ENCODE measurements at places on chromosomes 1 and 21.
A peak's percentile ranks its signal among the peaks of the same experiment; 100 is the strongest.

DNA sequence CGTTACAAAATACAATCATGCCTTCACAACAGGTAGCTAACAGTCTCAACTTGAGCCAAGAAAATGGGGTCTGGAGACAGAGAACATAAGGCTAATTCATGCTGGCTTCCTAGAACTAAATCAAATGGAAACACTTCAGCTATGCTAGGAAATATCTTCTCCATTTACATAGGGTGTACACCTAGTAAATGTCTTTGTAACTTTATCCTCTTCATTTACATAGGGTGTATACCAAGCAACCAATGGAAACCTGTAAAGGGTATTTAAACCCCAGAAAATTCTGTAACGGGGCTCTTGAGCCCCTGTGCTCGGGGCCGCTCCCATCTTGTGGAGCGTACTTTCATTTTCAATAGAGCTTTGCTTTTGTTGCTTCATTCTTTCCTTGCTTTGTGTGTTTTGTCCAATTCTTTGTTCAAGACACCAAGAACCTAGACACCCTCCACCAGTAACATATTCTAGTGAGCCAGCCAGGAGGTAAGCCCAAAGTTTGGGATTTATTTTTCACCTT is 19.5 kb upstream of the CYP4X1 start:
- DNase-seq, result no peak

GRCh38 chr1:23796466-23797271 is 3.9 kb downstream of the GALE start:
- DNase-seq, result no peak

- DNase-seq, result peak; percentile 8
These were observed 1573.0 kb upstream of the PRMT6 start for GRCh38 chr1:105483436-105483835.

DNA sequence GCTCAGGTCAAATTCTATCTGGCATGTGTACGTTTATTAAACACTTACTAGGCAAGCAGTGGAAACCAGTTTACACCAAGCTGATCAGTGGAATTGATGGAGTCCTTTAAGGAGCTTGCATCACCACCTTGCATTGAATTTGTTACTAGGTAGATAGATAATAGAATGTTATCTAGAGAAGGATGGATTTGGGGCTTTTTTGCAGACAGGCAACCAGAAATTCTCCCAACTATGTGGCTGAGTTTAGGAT is 44.9 kb downstream of the HHAT start:
- DNase-seq, result no peak

DNA sequence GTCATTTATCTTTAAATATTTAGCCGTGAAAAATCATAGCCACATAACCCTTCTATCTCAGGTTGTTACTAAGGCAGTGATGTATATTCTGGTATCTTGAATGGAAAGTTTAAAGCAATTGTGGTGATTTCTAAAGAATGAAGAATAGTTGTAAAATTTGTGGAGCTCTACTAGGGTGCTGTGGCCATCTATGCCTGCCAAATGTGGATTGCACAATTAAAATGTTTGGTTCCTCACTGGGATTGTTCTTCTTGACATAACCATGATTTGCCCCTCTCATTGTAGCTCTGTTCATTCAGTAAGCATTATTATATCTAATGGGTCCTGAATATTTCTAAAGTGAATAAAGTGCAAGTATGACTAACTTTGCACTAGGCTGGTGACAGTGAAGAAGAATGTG is 50.1 kb downstream of the AK4 start:
- DNase-seq, result no peak

- peak; percentile 55 for DNase-seq
These were observed 345.9 kb downstream of the FAM72C start for GRCh38 chr1:143625886-143626285.

- no peak for DNase-seq
These were observed 35.3 kb downstream of the OPTC start for GRCh38 chr1:203528976-203529835.

DNA sequence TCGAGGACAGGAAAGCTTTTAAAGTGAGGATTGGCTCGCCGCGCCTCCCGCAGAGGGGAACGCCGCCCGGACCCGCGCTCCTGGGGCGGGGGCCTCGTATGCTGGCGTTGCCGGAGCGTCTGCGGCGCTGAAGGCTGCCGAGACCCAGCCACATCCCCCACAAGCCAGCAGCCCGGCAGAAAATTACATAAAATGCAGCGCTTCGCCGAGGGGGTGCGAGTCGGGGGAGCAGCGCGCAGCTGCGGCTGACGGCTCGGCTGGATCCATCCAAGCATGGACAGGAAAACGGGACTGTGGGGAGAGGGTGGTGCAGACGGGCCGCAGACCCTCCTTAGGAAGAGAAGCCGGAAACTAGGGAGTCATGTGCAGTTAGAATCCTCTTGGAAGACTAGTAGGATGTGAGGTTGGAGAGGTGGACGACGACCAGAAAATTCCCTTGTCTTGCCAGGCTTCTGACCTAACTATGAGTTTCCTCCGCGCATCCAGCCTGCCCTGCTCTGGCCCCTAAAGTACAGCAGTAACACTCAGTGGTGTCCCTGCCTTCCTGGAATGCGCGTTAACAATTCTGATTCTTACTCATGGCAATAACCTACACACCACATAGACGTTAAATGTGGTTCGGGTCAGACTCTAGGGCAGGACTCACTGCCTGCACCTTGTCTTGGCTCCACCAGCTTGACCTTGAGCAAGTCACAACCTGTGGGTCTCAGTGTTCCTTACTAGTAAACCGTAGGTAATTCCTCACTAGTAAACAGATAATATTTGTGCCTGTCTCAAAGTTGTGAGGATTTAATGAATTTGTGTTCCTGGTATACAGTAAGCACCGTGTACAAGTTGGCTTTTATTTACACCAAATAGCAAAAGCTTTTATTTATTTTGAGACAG is 953 bp upstream of the BRWD1 start:
- peak; percentile 33 for DNase-seq

- DNase-seq, result no peak
These were observed 178.9 kb upstream of the CAMK1G start for GRCh38 chr1:209404577-209404976.

DNA sequence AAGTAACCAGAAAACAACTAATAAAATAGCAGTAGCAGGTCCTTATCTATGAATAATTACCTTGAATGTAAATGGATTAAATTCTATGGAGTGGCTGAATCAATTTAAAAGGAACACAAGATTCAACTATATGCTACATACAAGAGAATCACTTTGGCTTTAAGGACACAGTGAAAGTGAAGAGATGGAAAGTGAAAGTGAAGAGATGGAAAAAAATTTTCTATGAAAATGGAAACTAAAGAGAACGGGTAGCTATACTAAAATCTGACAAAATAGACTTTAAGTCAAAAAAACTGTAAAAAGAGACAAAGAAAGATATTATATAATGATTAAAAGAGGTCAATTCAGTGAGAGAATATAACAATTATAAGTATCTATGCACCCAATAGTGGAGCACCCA is 54.7 kb downstream of the C1orf185 start:
- no peak for DNase-seq

DNA sequence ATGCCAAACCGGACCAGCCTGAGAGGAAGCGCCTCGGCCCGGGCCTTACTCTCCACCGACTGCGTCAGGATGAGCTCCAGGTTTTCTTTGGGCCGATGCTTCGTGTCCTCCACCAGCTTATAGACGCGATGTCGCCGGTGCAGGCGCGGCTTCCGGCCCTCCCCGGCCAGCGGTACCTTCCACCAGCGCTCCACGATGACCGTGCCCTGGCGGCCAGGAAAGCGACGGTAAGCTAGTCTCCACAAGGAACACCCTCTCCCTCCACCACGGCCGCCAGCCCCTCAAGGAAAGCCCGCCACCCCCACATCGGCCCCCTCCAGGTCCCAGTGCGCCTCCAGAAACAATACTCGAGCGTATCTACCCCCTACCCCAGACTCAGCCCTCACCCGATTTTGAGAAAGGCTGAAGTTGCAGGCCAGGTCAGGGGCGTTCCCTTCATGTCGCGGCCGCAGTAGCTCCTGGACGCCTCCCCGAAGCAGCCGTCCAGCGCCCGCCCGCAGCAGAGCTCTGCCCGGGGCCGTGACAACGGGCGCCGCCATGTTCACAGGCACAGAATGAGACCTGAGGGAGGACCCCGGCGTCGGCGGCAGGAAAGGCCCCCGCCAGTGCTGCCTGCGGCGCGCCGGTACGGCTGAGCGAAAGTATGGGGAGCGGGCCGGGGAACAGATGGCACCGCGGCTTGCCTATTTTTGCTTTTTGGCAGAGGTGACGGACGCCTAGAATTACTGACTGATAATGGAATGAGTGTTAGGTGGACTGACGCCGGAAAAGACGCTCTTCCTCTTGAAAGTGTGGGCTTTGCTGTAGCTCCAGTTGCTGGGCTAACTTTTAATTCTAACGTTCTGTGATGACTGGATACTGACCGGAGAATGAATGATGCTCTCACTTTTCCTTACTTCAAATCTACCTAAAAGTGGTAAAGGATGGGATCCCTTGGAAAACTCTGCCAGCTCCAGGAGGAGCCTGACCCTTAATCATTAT is at the start of gene MRPL9:
TSS of gene MRPL9 (minus strand) at position 556 of the 981 bp plus-strand sequence. CDS start at position 539, 17 bp downstream.
- DNase-seq, result peak; percentile 84

DNA sequence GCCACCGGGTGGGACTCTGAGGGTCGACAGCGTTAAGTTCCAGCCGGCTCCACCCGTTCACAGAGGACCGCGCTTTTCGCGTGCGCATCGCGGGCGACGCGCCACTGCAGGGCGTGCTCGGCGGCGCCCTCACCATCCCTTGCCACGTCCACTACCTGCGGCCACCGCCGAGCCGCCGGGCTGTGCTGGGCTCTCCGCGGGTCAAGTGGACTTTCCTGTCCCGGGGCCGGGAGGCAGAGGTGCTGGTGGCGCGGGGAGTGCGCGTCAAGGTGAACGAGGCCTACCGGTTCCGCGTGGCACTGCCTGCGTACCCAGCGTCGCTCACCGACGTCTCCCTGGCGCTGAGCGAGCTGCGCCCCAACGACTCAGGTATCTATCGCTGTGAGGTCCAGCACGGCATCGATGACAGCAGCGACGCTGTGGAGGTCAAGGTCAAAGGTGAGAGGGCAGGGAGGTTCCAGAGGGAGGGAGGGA is 4.9 kb downstream of the BCAN start:
- no peak for DNase-seq

DNA sequence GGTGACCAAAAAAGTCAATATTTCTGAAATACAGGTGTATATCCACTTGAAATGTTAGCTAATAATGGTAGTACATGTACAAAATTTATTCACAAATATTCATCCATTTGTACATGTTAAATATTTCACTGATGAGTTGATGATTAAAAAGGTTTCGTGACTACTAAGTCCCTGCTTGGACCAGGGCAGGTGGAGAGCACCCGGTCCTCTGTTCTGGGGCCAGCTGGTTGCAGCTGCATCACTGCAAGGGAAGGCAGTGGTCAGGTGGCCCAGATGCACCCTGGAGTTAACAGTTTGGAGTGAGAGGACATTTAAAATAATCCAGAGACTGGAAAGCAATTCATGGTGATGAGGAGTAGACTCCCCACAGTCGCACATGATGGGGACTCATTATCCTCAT is 141.2 kb downstream of the ZBTB18 start:
- DNase-seq, result no peak

DNA sequence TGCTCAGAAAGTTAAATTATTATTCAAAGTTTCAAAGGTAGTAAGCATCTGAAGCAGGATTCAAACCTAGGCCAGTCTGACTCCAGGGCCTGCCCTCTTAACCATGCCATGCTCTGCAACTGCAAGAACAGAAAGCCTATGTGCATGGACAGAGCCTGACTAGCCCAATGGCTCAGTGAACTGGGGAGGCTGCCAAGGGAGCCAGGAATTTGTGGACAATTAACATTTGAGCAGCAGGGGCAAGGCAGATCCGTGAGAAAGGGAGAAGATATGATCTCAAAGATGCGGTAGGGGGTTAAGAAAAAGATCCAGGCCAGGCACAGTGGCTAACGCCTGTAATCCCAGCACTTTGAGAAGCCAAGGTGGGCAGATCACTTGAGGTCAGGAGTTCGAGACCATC is 6.5 kb upstream of the ATP1A4 start:
- no peak for DNase-seq

- DNase-seq, result no peak
These were observed 71.7 kb upstream of the GUCA2B start for GRCh38 chr1:42081475-42081874.

DNA sequence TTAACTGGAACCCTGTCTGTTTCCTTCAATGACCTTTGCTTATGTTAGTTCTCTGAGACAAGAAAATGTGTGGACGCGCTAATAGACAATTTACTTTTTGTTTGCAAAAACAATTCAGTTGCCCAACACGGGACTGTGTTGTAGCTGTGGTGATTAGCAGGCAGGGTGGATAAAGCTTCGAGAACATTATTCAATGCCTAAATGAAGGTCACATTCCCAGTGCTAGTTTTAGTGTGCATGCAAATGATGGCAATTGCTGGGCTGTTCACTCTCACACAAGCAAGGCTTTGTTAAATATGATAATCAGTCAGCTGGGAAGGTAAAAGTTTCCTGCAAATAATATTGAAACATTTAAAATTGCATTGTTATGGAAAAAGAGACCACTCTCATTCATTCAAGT is 188.4 kb downstream of the BACH1 start:
- DNase-seq, result peak; percentile 26

DNA sequence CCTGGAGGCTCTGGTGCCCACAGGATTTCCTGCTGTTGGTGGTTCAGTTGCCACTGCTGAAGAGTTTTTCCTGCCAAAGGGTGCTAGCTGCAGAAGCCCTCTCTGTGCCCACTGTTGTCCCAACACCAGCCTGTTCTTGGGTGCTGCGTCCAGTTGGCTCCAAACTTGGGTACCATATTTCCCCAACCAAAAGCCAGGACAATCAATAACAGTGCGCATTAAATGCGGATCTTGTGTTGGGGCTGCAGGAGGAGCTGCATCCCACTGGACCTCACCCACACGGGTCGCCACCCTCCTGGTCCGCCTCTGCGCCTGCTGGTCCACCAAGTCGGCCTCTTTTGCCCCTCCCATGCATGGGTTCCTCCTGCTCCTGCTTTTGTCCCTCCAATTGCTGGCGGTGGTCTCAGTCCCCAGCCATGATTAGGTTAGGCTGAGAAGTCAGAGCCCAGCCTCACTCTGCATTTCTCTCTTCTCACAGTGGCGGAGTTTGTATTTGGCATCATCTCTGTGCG is 9.8 kb downstream of the ABCG1 start:
- no peak for DNase-seq

DNA sequence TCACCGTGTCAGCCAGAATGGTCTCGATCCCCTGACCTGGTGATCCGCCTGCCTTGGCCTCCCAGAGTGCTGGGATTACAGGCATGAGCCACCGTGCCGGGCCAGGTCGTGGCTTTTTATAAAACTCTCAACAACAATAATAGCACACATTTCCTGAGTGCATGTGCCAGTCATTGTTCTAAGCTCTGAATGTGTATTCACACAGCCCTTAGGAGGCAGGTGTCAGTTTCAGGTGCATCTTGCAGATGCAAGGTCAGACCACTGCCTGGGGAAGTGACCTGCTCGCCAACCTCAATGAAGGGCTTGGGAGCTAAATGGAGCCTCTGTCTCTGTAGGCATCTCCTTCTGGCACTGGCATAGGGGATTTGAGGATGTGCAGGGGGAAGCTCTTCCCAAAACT is 1.6 kb upstream of the LEFTY2 start:
- DNase-seq, result no peak

DNA sequence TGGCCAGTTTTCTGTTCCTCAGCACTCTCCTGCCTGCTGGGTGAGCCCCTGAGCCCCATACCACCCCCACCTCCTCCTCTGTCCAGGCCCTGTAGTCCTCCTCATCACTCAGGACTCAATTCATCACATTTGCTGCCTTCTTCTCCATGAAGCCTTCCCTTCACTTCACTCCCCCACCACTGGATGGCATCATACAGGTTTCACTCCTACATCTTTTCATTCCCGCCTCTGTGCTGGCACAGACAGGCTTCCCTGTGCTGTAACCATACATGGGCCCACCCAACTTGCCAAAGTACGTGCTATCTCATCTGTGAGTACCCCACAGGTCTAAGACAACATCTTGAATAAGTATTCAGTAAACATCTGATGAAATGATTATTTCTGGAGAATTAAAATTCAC is 56.9 kb downstream of the SLC45A1 start:
- peak; percentile 70 for DNase-seq

Measured in SK-MEL-5 (cell line).